ENCODE measurements at places on chromosomes 4 and X.

- no peak for DNase-seq
Measured at GRCh38 chr4:68162196-68162595, 32.5 kb upstream of the TMPRSS11F start.

- no peak for DNase-seq
Measured at GRCh38 chr4:58359590-58359989, 1249.4 kb upstream of the IGFBP7 start.

DNA sequence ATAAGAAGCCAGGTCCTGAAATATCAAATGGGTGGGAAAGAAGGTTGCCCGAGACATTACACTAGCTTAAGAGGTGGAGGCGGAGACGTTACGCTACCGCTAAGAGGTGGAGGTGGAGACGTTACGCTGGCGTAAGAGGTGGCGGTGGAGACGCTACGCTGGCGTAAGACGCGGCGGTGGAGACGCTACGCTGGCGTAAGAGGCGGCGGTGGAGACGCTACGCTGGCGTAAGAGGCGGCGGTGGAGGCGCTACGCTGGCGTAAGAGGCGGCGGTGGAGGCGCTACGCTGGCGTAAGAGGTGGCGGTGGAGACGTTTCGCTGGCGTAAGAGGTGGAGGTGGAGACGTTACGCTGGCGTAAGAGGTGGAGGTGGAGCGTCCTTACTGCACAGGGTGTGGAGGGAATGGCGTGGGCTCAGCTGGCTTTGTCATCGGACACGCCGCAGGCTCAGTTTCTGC lies 12.8 kb downstream of the CYP4V2 start:
- no peak for DNase-seq

DNA sequence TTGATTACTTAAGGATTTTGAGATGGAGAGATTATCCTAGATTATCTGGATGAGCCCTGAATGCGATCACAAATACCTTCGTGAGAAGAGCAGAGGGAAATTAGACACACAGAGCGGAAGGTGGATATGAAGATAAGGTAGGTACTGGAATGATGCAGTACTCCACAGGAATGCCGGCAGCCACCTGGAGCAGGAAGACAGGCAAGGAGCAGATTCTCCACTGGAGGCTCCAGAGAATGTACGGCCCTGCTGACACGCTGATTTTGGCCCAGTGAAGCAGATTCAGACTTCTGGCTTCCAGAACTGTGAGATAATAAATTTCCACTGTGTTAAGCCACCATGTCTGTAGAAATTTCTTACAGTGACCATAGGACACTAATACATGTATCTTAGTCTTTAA lies 79.4 kb upstream of the PITX2 start:
- no peak for DNase-seq

- no peak for DNase-seq
Measured at GRCh38 chr4:94126669-94127068, 81.0 kb upstream of the SMARCAD1 start.

GRCh38 chr4:4610672-4611071 lies 68.8 kb upstream of the STX18 start:
- no peak for DNase-seq

DNA sequence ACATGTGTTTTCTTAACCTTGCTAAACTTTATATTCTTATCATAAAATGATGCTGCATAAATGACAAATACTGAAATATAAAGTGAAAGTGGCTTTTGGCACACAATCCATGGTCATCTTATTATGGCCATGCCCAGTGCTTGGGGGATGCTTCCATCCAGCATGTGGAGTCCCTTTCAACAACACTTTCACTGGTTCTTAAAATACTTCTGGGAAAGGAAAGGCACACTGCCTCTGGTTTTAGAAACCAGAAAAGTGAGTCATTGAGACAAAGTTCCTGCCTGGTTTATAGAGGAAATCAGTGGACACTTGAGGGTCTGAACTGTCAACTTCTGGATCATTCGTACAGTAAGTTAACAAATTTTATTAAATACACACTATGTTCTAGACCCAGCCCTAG lies 248.0 kb upstream of the ADAMTS3 start:
- no peak for DNase-seq

- DNase-seq, result no peak
Measured at GRCh38 chr4:83931659-83932438, 395.9 kb downstream of the GPAT3 start.

DNA sequence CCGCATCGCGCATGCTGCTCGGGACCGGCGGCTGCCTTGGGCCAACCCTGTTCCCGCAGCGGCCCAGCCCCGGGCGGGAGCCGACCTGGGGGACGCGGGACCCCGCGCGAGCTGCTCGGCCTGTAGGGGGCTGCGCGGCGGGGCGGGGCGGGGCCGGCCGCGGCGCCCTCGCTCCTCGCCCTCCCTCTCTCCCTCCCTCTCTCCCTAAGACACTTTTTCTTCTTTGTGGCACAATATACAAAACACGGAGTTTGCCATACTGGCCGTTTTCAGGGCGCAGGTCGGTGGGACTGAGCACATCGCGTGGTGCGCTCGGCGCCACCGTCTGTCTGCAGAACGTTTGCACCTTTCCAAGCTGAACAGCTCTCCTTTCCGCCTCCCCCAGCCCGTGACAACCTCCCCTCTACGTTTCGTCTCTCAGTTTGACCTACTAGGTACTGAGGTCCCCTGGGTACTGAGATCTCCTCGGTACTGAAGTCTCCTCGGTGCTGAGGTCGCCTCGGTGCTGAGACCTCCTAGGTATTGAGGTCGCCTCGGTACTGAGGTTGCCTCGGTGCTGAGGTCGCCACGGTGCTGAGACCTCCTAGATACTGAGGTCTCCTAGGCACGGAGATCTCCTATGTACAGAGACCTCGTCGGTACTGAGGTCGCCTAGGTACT lies 261.1 kb upstream of the PLCXD1 start:
- no peak for DNase-seq

DNA sequence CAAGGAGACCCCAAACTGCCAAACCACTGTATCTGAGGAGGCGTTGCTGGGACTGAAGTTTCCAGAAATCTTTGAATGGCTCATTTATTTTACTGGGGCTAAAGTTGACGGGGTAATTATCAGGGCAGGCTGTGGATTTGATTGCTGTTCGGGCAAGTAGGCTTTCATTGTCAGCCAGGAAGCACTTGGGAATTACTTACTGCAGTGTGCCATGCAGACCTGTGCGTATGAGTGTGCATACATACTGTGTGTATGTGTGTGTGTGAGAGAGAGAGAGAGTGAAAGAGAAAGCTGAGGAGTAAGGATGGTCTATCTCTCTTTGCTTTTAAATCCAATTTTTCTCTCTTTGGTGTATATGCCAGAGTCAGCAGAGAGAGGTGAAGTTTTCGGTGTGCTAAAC lies 122.7 kb downstream of the NPNT start:
- no peak for DNase-seq

DNA sequence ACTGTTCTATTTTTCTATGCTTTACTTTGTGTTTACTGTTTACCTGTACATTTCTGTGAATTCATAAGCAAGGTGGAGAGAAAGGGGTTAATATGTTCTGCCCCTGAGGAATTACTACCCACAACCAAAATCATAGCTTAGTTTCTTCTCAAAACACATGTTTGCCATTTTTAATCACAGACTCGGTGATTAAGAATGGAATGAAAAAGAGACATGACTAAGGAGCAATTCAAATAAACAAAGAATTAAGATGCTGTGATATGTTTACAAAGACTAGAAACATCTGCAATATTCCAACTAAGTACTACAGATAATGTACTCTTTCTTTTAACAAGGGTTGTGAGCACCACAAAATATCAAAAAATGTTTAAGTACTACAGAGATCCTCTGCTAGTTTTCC lies 11.7 kb upstream of the FAT4 start:
- no peak for DNase-seq

- no peak for DNase-seq
Measured at GRCh38 chr4:168633496-168633895, 136.6 kb downstream of the PALLD start.

- no peak for DNase-seq
Measured at GRCh38 chrX:104565791-104566680, at the start of gene IL1RAPL2. Gene IL1RAPL2, plus strand, starts transcription at chrX:104566199.

- no peak for DNase-seq
Measured at GRCh38 chrX:34288782-34289181, 156.7 kb upstream of the FAM47A start.

DNA sequence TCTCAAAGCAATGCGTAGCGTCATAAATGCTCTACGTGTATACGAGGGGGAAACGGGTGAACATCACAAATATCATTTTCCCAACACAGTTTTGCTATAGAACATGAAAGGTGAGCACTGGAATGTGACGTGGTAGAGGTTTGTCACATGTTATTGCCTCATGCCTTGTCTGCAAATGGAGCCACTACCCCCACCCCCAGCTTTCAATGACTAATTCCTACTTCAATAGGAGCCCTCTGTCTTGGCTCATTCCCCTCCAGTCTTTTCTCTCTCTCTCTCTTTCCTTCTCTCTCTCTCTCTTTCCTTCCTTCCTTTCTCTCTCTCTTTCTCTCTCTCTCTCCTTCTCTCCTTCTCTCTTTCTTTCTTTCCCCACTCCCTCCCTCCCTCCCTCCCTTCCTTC lies 127.0 kb downstream of the STOX2 start:
- no peak for DNase-seq

- no peak for DNase-seq
Measured at GRCh38 chrX:153623310-153624029, 23.5 kb upstream of the DUSP9 start.

GRCh38 chr4:3367866-3368265 lies 73.9 kb upstream of the HGFAC start:
- DNase-seq, result no peak

DNA sequence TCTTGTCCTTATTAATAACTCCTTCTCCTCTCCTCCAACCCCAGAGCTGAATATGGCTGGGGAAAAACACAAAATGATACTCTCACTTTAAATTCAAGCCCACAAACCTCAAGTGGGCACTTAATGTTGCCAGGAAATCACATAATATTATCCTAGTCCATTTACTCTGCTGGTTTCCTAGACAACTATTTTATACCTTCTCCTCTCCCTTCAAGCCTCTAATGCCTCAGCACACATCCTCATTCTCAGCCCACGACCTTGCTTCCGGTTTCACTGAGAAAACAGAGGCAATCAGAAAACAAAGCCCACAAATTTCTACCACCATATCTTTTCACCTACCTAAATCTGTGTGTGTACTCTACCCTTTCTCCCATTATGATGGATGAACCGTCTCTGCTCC lies 12.1 kb upstream of the CLCN5 start:
- DNase-seq, result no peak

- DNase-seq, result no peak
Measured at GRCh38 chr4:133968174-133968573, 233.4 kb downstream of the PABPC4L start.

DNA sequence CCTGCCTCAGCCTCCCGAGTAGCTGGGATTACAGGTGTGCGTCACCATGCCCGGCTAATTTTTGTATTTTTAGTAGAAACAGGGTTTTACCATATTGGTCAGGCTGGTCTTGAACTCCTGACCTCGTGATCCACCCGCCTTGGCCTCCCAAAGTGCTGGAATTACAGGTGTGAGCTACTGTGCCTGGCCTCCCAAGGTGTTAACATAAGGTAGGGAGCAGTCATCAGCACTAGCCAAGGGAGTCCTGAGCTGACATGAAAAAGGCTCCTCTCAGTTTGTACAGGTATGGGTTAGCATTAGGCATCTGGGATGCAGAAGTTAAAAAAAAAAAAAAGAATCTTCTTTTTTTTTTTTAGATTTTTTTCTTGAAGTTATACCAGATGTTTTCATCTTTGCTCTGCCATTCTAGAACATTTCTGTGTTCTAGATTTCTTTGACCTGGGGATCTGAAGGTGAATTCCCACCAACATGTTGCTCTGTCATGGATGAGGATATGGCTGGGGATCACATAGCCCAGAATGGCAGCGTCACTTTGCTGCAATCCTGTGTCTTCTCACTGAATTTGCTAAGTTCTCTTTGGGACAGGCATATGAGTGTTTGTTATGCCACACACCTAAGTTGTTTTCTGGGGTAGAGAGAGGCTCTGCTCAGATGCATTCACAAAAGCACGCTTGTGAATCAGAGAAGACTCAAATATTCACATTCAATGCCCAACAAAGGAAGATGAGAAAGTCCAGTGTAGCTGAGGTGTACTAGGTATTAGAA lies 24.4 kb upstream of the PLA2G12A start:
- DNase-seq, result no peak

DNA sequence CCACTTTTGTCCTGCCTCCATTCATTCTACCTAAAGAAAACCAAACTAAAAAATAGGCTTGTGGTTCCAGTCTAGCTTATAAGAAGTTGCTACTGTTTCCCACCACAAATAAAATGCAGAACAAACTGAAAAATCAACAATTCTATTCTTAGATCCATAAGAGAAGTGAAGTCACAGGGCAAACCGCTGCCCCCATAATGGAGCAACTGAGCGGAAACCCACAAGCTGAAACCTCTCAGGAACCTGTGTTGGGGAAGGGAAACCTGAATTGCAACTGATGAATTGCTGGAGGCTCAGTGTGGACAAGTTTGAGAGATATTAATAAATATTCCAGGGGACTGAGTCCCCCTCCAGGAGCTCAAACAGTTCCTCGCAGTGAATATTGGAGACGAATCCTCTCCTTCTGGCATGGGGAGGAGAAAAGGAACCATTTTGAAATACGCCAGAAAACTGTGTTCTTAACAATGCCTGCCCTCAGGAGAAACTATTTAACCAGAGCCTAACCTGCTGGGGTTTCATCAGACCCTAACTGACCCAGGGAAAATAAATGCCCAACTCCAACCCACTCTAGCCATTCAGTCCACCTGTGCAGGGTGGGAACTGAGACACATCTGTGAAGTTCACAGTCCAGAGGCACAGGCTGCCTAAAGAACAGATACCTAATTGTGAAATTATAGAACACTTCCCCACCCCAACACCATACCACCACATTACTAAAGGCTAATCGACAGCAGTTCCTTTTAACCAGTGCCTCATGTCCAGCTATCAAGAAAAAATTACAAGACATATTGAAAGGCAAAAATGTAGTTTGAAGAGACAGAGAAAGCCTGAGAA lies 22.8 kb upstream of the SH3RF1 start:
- DNase-seq, result no peak

GRCh38 chr4:70607334-70607853 lies 15.3 kb downstream of the AMBN start:
- DNase-seq, result no peak

- DNase-seq, result no peak
Measured at GRCh38 chrX:65668377-65669310, 1.2 kb downstream of the MSN start.

- DNase-seq, result no peak
Measured at GRCh38 chr4:14887842-14888433, 114.3 kb upstream of the CPEB2 start.

DNA sequence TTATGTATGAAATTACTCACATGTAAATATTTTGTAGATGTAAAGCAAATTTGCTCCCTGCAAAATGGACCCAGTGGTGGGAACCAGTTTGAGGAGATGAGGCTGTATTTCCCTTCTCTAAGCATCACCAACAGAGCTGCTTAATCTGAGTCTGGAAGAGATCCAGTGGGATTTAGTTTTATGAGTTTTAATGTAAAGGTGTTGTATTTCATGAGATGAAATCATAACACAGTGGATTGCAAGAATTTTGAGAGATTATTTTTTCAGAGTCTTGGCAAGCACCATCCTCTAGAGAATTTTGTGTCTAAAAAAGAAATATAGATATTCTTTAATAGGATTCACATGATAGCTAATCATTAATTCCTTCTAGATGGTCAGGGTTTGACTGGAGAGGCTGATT lies 35.6 kb upstream of the SFRP2 start:
- no peak for DNase-seq

GRCh38 chrX:48737213-48737938 lies 24.2 kb upstream of the GLOD5 start:
- peak; percentile 66 for DNase-seq

GRCh38 chrX:112759512-112759911 lies 79.8 kb upstream of the LHFPL1 start:
- no peak for DNase-seq

GRCh38 chr4:24655326-24655725 lies 71.0 kb upstream of the DHX15 start:
- DNase-seq, result no peak
